ENCODE measurements at places on chromosomes 1 and 21.

DNA sequence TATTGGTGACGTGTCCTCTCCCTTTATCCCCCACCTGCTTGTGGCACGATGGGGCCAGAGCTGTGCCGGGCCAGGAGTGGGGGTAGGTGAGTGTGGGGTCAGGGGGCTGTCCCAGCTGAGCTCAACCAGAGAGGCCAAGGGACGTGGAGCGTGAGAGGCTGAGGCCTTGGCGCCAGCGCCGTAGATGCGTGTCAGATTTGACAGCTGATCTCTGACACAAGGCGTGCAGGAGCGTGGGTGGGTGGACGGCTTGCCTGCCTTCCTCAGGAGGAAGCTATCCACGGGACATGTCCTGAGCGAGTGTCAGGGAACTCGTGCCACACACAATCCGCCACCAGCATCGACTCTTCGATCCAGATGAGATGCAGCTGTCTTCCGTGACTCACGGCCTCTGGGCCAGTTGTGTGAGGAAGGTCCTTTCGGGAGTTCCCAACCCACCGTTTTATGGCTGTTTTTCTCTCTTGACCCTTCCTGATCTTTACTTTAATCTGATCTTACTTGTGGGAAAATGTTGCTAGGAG is 56.7 kb downstream of the SPSB1 start:
- DNase-seq, result no peak

GRCh38 chr1:214404154-214404553 is 123.2 kb downstream of the SMYD2 start:
- no peak for DNase-seq

DNA sequence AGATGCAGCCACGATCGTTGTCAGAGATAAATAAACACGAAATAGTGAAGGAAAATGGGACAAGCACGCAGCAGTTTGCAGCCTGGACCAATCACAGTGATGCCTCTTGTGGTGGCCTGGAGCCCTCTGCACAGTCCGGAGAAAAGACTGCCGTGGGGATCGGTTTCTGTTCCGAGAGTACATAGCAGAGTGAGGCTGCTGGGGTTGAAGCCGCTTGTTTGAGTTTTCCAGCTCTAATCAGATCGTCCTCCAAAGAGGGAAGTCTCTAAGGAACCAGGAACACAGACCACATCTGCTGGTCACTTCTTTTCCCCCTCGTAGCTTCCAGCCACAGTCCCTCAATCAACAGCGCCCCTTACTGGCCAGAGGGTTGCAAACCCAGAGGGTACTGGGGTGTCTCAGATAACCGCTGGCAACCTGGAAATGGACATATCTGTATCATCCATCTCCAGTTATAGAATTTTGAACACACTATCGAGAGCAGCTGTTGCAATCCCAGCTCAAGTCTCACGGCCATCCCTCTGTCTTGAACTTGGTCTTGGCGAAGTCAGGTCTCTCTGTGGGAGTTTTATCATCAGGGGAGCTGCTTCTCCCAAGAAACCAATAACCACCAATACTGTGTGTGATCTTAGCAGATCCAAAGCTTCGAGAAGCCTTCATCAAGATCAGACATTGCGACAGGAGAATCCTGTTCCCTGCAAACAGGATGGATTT is 57.4 kb downstream of the OLIG1 start:
- peak; percentile 61 for DNase-seq

- no peak for DNase-seq
Observed at GRCh38 chr1:180153032-180153431, 1.6 kb upstream of the QSOX1 start.

DNA sequence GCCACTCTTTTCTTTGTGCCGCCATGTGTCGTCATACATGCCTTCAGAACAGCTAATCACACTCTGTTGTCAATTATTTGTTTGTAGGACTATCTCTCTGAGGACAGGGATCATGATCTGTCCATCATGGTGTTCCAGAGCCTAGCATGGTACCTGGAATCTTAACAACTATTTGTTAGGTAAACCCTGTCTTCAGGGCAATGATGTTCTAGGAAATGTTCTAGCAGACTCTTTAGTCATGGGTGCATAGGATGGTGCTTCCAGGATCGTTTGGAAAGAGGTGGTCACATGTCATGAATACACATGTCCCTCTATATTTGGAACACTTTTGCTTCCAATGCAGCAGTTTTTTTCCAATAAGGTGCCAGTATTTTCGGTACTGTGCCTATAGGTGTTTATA is 18.2 kb upstream of the KIAA0040 start:
- no peak for DNase-seq

Measured in activated CD8-positive, alpha-beta memory T cell treated with anti-CD3 and anti-CD28 coated beads, Interleukin-2, amount 50 U/mL, for 4 hours (primary cell).